ENCODE measurements at places on chromosomes 4 and X. TPM values are rescaled to one million over a fixed set of nuclear protein-coding genes. Genes with fewer than 3 reads are reported as not detected.

DNA sequence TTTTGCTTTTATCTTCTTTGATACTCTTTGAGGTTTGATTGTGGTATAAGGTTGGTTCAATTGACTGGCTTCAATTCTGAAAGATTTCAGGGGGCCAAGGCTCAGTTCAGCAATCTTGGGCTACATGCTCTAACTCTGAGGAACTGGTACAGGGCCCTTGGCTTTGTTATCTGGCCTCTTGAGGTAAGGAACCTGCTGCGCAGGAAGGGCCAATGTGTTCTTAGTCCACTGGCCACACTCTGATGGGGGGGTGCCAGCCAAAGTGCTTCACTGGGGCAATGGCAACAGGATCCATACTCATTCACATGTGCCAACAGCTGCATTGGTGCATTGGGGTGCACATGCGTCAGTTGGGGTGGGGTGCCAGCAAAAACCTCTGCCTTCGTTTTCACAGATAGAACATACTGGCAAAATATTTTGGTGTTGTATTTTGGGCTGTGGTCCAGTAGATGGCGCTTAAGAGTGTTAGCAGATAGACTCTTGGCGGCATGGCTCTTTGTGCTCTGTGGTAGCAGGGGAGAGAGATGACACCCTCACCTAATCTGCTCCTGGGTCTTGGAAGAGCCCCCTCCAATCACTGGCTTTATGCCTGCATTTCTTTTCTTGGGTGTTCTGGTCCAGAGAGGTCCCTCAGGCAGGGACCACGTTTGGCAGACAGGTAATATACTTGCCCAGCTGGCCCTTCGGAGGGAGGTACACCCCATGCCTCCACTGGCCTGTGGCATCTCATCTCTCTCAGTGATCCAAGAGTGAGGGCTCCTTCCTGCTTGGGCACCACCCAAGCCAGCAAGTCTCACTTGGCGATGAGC, 42.9 kb downstream of the NDST3 start:
- DNase-seq = peak; percentile 22

GRCh38 chr4:38730830-38731646, 51.8 kb downstream of the TLR10 start:
- DNase-seq = peak; percentile 61

DNA sequence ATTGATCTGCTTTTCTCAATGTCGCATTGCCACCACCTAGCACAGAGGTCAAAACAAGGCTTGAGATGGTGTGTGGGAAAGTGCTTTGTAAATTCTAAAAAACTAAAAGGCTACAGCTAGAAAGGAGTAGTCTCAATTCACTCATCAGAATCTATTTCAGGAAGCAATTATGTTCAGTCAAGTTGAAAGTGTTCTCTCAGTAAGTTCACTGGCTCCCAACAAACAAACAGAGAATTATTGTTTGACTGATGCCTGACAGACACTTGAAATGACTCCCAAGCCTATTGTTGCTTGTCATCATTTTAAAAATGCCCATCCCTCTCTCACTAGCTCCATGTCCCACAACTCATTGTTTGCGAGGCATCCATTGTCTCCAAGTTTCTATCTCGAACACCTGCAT, 419.6 kb upstream of the CPEB2 start:
- DNase-seq = no peak

DNA sequence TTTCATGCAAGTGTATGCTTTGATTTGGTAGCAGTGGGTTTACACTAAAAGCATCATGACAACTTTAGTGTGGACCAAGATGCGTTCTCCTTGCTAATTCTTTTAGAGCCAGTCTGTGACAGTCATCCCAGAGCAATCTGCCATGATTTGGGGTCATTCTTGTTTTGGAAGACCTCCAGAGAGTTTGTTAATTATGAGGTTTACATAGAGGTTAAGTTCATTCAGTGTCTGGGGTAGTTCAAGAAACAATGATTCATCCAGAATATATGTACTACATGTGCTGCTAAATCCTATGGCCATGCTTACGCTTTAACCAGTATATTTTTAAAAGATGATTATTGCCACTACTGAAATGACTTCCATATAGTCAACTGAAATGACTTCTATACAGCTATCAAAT, 328.5 kb upstream of the AGA start:
- no peak for DNase-seq

GRCh38 chrX:94932278-94932965, 1258.4 kb downstream of the FAM133A start:
- no peak for DNase-seq

DNA sequence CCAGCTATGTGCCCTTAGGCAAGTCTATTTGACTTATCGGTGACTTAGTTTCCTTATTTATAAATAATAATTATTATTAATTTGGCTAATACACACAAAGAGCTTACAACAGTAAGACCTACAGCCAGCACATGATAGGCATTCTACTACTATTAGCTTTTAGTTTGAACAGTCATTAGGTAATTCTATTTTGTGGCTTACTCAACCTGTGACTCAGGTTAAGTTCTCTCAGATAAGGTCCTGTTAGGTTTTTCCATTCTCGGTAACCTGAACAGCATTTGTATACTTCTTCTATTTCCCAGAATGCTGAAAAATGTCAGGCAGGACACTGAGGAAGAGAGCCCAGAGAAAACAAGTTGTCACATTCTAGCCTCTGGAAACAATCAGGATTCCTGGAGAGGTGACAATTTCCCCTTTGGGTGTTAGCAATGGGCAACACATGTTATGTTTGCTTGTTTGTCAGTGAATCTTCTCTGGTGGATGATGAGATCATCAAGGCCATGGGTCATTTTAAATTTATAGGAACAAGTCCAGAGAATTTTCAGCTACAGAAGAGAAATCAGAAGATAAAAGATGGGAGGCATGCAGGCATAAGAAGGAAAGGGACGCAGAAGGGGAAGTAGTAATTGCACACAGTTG, 2144.7 kb downstream of the PCDH7 start:
- DNase-seq = no peak

DNA sequence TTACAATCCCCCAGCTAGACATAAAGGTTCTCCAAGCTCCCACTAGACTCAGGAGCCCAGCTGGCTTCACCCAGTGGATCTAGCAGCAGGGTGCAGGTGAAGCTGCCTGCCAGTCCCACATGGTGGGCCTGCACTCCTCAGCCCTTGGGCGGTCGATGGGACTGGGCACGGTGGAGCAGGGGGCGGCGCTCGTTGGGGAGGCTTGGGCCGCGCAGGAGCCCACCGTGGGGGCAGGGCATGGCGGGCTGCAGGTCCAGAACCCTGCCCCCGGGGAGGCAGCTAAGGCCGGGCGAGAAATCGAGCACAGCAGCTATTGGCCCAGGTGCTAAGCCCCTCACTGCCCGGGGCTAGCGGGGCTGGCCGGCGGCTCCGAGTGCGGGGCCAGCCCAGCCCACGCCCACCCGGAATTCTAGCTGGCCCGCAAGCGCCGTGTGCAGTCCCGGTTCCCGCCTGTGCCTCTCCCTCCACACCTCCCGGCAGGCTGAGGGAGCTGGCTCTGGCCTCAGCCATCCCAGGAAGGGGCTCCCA, 9.6 kb upstream of the KLF8 start:
- no peak for DNase-seq

DNA sequence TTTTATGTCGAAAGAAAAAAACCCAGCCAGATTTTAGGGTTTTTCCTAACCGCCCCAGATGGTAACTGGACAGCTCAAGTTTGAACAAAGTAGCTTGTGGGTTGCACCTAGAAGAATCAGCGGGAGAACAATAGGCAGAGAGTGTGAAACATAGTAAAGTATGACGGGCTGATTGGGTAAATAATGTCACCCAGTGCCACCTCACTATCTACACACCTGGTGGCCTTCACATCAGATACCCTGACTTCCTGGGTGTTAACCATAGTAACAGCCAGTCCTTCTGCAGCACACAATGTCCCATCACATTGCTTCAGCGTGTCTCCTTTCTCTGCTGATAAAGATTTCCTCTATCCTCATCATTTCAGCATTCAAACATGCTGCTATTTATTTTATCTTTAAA, 159.1 kb upstream of the HS3ST1 start:
- no peak for DNase-seq

GRCh38 chr4:78308517-78308916, 243.1 kb upstream of the ANXA3 start:
- no peak for DNase-seq

DNA sequence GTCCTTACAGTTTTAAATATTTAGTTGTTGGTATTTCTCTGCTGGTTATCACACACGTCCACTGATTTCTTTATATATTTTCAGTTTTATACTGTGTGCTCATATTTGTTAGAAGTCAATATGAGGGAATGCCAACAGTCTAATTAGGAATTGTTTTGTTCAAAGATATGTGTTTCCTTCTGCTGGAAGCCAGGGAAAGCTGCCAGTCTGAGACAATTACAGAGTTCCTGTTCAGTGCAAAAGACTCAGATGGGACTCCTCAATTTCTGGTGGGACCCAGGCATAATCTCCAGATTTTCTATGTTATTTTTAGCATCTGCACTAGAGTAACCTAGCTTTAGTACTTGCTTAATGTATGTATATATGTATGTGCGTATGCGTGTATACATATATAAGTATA, 486.0 kb downstream of the GRID2 start:
- DNase-seq = no peak

GRCh38 chr4:51894059-51894645, 51.2 kb downstream of the DCUN1D4 start:
- no peak for DNase-seq

GRCh38 chr4:153421941-153422340, 44.2 kb upstream of the TMEM131L start:
- DNase-seq = no peak

DNA sequence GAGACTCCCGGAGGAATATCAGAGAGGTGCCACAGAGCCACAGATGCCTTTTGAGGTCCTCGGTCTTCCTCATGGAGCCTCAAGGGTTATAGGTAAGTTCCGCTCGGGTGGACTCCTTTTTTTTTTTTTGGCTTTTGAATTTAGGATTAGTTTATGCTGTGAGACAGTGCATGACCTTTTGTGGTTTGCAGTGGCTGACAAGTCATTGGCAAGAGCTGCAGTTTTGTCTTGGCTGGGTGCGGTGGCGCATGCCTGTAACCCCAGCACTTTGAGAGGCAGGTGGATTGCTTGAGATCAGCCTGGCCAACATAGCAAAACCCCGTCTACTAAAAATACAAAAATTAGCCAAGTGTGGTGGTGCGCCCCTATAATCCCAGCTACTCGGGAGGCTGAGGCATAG, 4.5 kb upstream of the GRSF1 start:
- no peak for DNase-seq

DNA sequence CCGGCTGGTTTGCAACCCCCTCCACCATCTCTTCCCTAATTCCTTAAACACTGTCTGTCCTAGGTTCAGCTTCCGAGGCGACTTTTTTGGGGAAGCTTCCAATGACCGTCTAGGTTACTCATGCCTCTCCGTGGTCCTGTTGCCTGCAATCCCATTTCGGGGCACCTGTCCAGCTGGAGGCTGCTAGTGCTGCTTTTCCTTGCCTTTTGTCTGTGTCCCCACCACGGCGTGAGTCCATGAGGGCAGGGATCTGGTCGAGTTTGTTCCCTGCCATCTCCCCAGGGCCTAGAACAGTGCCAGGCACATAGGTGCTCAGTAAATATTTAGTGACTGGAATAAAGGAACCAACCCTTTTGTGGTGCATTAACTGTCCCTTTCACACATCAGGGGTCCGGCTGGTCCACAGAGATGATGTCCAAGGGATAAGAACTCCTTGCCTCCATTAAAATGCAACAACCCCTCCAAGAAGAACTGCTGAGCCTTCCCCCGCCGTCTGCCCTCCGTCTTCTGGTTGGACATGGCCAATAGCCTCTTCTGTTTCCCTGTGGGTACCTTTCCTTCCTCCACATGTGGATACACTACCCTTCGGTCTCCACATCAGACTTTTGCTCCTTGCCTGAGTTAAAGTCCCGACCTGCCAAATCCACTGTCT, 5.7 kb upstream of the SORCS2 start:
- no peak for DNase-seq

Gene ABCG2
- 2.1 TPM for total RNA-seq

Gene NSG1
- total RNA-seq = 7.0 TPM

Gene RENBP
- total RNA-seq = 0.62 TPM
